ENCODE measurements at places on chromosomes 16 and 17. TPM values are rescaled to one million over a fixed set of nuclear protein-coding genes. Genes with fewer than 3 reads are reported as not detected.
A peak's percentile ranks its signal among the peaks of the same experiment; 100 is the strongest.

Gene CFAP119
- total RNA-seq, result 12.6 TPM

- no peak overlapping the region for H3K27ac ChIP-seq
- no peak for DNase-seq
- peaks cover 3% of the 10 kb centered on the region for H3K27me3 ChIP-seq
- peaks cover 10% of the 10 kb centered on the region for H3K36me3 ChIP-seq
- peak overlapping the region; percentile 94 for H3K4me3 ChIP-seq
Observed at GRCh38 chr17:37493249-37494027, 3.7 kb downstream of the DUSP14 start.

DNA sequence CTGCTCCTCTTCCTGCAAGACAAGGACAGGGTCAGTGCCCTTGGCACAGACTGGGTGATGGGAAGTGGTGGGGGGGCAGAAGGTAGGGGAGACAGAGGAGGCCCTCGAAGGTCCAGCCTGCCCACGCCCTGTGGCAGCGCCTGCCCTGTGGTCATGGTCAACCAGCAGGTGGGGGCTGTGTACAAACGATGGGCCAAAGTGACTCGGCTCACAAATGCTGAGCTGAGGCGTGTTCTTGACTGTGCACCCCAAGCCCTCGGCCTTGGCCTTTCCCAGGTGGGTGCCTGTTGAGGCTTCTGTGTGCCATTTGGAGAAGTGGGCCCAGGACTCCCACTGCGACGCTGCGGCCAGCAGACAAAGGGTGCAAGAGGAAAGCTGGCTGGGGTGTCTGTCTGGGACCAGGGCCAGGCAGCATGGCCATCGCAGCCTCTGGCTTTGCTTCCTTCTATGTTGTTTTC is 22.6 kb downstream of the MXRA7 start:
- DNase-seq, result no peak
- no peak overlapping the region for H3K27ac ChIP-seq
- no peak overlapping the region for H3K4me3 ChIP-seq
- H3K4me1 ChIP-seq, result no peaks in the 10 kb centered on the region

Gene SLC5A10
- total RNA-seq, result 0.11 TPM

DNA sequence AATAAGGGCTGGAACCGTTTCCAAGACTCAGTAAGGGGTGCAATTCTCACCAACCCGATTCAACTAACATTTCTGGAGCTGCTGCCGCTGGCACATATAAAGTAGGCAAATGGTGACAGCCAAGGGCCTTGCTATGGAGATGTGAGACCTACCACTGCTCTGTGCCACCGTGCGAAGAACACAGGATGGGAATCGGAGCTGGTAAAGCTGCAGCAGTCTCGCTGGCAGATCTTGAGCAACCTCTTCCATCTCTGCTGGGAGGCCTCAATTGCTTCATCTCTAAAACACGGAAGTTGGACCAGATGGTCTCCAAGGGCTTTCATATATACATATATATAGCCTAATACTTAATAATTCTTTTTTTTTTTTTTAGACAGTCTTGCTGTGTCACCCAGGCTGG is 128.9 kb upstream of the RCVRN start:
- H3K36me3 ChIP-seq, result no peaks in the 10 kb centered on the region
- no peak overlapping the region for H3K4me3 ChIP-seq
- no peak overlapping the region for H3K27ac ChIP-seq
- no peak for DNase-seq
- no peaks in the 10 kb centered on the region for H3K4me1 ChIP-seq

- no peak overlapping the region for H3K4me3 ChIP-seq
- H3K36me3 ChIP-seq, result no peaks in the 10 kb centered on the region
- H3K4me1 ChIP-seq, result no peaks in the 10 kb centered on the region
- H3K27me3 ChIP-seq, result no peaks in the 10 kb centered on the region
- no peak overlapping the region for H3K27ac ChIP-seq
- no peak for DNase-seq
Observed at GRCh38 chr17:19295473-19296135, 58.4 kb downstream of the EPN2 start.

DNA sequence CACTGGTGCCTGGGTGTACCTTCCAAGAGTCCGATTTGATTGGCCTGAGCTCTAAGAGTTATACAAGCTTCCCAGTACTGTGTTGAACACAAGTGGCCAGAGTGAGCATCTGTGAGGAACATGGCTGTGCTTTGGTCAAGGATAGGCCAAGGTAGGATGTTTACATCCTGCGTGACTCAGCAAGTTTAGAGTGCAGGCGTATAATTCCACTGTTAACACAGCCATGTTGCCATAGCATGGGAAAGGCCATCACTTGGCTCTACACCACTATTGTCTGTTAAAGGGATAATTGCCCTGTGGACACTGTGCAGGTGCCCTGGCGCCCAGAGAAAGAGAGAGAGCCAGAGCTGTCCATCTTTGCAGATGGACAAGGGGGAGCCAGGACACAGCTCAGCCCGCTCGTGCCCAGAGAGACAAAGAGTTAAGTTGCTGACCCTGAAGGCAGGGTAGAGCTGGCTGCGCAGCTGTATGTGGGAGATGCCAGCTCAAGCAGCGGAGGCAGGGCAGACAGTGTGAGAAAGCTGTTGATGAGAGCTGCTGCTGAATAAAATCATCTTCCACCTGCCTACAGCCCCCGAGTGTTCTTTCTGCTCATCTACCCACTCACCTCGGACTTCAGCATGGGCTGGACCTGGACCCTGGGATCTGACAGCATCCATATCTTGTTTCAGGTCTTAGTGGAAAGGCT is 11.7 kb downstream of the CFAP52 start:
- no peaks in the 10 kb centered on the region for H3K27me3 ChIP-seq
- H3K27ac ChIP-seq, result no peak overlapping the region
- no peak for DNase-seq
- H3K4me3 ChIP-seq, result no peak overlapping the region
- H3K36me3 ChIP-seq, result no peaks in the 10 kb centered on the region

DNA sequence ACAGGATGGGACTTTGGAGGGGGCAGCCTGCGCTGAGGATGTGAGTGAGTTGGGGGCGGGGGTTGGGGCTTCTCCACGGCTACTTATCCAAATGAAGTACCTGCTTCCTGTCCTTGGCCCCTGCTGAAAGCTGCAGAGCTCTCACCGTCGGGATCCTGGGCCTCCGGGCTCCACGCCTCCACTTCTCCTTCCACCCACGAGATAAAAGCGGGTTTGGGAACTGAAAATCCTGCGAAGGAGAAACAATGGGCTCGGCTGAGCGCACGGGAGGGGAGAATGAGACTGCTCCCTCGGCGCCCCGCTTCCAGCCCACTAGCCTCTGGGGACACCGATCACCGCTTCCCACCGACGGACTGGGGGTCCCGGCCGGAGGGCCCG is 486 bp downstream of the ZNF785 start:
- no peaks in the 10 kb centered on the region for H3K4me1 ChIP-seq
- H3K27ac ChIP-seq, result peak overlapping the region; percentile 77
- peak overlapping the region; percentile 90 for H3K4me3 ChIP-seq

GRCh38 chr16:3458852-3459361 is 15.4 kb downstream of the NAA60 start:
- peaks cover 3% of the 10 kb centered on the region for H3K36me3 ChIP-seq
- H3K4me1 ChIP-seq, result peaks cover 7% of the 10 kb centered on the region
- no peak for DNase-seq
- peak overlapping the region; percentile 96 for H3K4me3 ChIP-seq

- no peaks in the 10 kb centered on the region for H3K36me3 ChIP-seq
- no peak overlapping the region for H3K4me3 ChIP-seq
- no peak for DNase-seq
- no peaks in the 10 kb centered on the region for H3K27me3 ChIP-seq
- no peak overlapping the region for H3K27ac ChIP-seq
Observed at GRCh38 chr17:66654764-66655163, 180.2 kb upstream of the CACNG5 start.
